Activated T-cell treated with anti-CD3 and anti-CD28 coated beads for 48 hours (primary cell): ENCODE measurements at places on chromosomes 12 and 14.
A peak's percentile ranks its signal among the peaks of the same experiment; 100 is the strongest.

GRCh38 chr14:73759183-73759713 is 45.1 kb upstream of the PNMA1 start:
- peak; percentile 58 for DNase-seq

DNA sequence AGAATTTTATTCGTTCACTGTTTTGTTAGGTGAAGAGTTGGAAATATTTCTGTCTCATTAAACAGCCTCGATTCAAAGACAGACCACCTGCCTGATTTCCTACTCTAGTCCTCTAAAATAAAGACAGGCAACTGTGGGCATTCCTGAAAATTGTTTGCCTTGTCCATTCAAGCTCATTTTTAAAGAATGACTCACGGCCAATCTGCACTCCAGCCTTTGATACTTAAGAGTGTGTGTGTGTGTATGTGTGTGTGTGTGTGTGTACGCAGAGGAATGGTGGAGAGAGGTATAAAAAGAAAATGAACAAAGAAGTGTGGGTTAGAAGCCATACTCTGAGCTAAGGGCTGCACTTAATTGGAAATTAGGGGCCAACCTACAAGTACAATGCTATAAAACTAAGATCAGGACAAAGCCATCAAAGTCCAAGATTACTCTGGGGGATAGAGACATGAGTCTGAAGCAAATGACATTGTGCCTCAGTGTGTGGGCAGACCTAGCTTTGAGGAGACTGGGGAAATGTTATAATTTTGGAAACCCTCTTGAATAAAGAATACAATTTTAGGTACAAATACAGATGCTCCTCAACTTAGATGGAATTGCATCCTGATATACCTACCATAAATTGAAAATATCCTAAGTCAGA is 45.6 kb upstream of the SOCS2 start:
- no peak for DNase-seq

DNA sequence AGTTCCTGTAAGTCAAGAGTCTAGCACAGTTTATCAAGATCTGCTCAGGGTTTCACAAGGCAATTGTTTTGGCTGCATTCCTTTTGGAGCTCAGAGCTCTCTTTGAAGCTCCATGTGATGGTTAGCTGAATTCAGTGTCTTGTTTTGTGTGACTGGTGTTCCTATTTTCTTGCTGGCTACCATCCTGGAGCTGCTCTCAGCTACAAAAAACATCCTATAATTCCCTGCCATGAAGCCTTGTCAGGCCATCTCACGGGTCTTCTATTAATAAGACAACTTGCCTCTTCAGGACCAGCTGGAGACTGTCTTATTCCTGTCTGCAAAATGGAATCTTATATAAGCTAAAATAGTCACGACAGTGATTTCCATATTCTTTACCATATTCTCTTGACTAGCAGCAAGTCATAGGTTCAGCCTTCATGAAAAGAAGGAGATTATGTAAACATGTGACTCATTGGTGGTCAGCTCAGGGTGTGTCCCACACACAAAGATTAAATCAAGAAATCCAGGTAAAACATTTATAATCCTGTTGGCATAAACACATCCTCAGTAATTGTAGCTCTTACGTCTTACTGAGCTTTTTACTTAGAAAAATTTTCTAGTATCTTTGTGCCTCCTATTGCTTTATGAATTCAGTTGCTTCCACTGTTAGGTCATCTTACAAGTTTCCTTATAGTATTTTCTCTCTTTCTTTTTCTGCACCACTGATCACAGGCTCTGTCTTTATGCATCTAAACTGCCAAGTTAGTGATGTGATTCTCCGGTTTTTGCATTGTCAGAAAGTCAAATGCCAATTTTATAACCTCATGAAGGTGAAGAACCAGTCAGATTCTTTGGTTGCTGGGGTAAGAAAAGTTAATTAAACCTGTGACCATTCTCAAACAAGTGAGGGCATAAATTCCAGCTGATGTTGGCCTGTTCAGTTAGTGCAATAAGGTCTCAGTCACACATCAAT is 378.5 kb upstream of the MGAT4C start:
- DNase-seq = no peak

DNA sequence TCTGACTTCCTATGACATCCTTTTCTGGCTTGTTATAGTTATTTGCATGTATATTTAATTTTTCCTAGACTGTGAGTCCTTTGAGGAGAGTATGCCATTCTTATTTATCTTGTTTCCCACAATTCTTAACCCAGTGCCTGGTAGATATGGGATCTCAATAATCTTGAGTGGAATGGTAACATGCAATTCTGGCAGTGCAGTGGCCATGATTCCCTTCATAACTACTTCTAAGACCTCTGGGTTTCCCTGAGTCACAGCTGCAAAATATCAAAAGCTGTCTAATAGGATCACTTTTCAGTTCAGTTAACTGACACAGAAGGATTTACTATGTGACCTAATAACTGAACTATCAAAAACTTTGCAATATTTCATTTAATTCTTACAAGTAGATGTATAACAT is 135.0 kb downstream of the ADAMTS20 start:
- DNase-seq = no peak

DNA sequence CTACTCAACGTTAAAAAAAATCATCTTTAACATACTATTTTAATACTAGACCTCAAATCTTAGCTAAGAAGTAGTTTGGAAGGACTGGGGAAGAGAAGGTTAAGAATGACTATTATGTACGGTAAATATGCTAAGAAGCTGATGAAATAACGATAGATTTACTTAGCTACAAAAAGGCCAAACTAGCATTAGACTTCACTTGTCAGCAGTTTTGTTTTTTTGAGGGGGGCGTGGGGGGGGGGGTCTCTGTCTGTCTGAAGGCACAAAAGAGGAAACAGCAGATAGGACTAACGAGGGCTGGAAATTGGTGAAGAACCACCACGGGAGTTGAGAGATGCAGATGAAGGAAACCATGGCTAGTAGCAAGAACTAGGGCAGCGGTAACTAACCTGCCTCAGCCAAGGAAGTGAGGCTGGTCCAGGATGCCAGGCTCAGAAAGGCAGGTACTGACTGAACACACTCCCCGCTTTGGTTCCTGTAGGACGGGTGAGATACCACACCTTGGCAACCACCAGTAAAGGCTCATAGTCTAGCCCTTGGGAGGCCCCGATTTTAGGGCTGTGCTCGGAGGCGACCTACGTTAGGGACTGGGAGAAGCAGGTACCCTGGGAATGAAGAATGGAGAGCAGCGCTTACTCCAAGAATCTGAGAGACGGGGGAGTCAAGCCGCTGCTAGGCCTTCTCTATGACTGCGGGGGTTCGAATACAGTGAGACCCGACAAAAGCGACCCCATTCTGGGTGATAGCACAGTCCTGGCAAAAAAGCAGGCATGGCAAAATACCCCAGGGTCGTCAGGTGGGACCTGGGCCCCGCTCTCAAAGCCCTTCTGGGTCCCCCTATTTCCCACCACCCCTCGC is 675 bp downstream of the NEDD8 start:
- no peak for DNase-seq

- no peak for DNase-seq
Measured at GRCh38 chr12:33832900-33833299, 189.4 kb upstream of the ALG10 start.
